Skeletal muscle cell (primary cell): ENCODE measurements at places on chromosomes 2 and 18.

DNA sequence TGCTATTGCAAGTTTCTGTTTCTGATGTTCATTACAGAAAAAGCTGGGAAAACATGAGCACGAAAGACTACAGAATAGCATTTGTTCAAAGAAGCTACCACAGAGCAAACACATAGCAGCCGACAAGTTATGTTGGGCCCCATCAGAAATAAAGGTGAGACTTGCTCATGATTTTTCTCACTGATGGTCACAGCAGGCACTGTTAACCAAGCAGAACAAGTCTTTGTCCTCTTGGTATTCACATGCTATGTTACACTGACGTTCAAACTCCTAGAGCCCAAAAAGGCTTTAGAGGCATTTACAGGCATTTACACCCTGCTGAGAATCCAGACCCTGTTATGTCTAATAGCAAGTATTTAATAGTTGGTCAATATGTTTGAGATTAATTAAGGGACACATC, 235.0 kb upstream of the HNMT start:
- DNase-seq = no peak

DNA sequence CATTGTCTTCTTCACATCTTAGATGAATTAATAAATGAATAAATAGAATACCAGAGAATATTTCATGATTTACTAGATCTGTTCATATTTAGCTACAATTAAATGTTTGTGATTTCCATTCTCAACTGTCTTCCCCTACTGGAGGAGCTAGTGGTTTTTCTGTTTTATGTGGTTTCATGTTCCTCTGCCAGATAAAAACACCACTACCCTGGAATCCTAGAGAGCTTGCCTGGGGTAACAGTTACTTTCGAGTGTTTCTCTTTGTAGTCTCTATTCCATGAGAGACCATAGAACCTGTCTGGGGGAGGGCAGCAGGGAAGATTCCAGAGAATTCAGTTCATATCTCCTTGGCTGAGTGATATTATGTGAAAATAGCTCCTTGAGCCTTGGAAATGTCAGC, 349.2 kb downstream of the INSIG2 start:
- no peak for DNase-seq

- DNase-seq = no peak
These were observed at the start of gene ABCB11 for GRCh38 chr2:169031202-169031601. Gene ABCB11, minus strand, starts transcription at chr2:169031324. Its CDS starts 13,199 bp downstream, at chr2:169018125.

DNA sequence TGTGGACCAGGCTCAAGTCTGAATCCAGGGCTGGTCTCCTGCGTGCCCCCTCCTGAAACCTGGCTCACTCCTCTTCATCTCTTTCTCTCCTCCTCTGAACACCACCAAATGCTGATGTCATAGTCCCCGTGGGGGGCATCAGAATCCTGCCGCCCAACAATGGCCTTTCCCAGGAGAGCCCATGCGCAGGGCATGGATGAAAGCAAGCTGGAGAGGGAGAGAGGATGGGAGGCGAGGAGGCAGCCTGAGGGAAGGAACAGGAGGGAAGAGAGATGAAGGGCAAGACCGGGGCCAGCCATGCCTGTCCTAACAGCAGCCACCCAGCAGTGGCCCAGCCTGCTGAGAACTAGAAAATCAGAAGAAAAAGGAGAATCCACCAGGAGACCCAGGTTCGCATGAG, 22.3 kb upstream of the LPIN1 start:
- DNase-seq = no peak

- no peak for DNase-seq
These were observed 80.7 kb downstream of the ACSL3 start for GRCh38 chr2:222941510-222942032.

DNA sequence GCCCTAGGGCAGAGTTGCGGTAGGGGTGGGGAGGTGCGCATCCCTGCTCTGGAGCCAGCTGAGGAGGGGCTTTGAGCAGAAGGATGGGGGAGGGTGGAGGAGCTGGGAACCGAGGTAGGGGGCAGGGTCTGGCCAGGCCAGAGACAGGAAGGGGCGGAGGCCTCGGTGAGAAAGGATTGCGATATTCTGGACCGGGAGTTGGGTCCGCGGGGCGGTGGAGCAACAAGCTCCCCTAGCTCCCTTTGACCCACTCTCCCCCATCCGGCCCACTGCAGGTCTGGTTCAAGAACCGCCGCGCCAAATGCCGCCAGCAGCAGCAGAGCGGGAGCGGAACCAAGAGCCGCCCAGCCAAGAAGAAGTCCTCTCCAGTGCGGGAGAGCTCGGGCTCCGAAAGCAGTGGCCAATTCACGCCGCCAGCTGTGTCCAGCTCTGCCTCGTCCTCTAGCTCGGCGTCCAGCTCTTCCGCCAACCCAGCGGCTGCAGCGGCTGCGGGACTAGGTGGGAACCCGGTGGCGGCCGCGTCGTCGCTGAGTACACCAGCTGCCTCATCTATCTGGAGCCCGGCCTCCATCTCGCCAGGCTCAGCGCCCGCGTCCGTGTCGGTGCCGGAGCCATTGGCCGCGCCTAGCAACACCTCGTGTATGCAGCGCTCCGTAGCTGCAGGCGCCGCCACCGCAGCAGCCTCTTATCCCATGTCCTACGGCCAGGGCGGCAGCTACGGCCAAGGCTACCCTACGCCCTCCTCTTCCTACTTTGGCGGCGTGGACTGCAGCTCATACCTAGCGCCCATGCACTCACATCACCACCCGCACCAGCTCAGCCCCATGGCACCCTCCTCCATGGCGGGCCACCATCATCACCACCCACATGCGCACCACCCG, 4.8 kb downstream of the OTX1 start:
- no peak for DNase-seq

GRCh38 chr18:59704146-59704545, 6.9 kb upstream of the CCBE1 start:
- no peak for DNase-seq

- no peak for DNase-seq
These were observed 2.4 kb downstream of the FARP2 start for GRCh38 chr2:241358470-241358869.

- no peak for DNase-seq
These were observed 516.2 kb upstream of the HS6ST1 start for GRCh38 chr2:128834880-128835252.

DNA sequence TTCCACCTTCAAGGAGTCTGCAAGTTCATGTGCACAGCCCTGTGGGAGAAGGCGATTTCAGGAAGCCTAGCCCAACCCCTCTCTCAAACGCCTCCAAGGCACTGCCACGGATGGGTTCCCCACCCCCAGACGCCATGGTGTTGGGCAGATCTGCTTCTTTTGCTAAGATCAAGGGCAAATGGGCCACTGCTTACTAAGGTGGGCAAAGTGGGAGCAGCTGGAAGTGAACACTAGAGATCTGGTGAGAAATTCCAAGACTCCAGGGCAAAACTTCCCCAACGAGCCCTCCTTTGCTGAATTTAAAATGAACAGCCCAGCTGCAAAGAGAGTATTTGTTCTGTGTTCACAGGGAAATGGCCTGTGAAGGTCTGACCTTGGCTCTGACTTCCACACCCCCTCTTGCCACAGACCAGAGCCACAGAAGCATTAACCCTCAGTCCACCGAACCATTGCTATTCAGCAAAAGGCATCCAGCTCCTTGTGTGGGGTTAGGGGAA, 45.1 kb upstream of the ZBTB7C start:
- no peak for DNase-seq

DNA sequence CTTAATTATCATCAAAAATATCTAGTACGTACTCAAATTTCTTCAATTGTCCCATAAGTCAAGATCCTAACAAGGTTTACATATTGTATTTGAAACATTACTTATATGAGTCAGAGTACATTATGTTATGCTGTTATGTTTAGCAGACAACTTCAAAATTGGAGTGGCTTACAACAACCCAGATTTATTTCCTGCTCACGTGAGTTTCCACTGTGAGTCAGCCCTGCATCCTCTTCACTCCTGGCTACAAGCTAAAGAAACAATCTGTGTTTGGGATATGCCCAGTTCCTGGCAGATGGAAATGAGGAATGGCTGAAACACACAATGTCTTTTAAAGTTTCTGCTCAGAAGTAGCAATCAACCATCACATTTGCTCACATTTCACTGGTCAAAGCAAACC, 31.5 kb upstream of the TANC1 start:
- DNase-seq = peak; percentile 66

DNA sequence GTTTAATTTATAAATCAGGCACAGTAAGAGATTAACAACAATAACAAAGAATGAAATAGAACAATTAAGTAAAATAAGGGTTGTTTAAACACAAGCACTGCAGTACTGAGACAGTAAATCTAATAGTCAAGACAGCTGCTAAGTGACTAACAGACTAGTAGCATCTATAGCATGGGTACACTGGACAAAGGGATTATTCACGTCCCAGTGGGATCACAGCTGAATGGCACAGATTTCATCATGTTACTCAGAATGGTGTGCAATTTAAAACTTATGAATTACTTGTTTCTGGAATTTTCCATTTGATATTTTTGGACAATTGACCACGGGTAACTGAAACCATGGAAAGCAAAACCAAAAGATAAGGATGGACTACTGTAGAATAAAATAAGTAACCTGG, 161.9 kb upstream of the DAPL1 start:
- DNase-seq = no peak

DNA sequence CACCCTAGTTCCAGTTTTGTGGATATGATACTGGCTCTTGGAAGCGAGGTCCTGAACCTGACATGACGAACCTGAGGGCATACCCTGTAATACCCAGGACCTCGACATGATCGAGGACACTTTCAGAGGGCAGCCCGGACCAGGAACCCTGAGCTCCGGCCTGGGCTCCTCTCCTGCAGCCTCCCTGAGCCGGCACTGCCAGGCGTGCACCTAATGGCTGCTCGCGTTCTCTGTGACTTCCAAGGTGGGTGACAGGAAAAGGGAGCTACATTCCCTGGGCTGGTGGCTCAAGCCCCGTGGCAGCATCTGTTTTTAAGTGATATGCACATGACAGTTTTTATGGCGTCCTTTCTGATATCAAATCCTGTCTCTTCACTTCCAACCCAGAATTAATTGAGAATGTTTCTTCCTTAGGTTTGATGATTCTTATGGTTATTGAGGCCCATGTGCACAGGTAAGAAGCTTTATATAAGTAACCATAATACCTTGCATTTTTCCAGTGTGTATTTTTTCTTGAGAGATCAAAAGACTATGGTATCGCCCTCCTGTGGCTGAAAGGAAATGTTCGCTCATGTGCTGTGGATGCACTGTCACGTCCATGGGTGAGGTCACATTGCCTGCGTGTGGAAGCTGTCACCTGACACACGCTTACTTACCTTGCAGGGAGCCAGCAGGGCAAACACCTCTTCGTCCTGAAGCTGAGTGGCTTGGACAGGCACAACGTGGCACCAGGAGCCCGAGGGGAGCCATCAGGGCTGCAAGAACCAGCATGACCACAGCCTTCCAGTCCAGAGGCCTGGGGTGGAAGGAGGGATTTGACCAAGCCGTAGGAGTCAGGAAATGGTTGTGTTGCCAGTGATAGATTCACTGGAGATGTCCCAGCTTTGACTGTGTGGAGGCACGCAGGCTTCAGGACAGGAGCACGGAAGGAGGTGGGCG, 367.4 kb upstream of the MYT1L start:
- DNase-seq = no peak

- DNase-seq = no peak
These were observed 32.1 kb upstream of the ZNF638 start for GRCh38 chr2:71299507-71299906.
